ENCODE measurements at places on chromosomes 2 and 18.

DNA sequence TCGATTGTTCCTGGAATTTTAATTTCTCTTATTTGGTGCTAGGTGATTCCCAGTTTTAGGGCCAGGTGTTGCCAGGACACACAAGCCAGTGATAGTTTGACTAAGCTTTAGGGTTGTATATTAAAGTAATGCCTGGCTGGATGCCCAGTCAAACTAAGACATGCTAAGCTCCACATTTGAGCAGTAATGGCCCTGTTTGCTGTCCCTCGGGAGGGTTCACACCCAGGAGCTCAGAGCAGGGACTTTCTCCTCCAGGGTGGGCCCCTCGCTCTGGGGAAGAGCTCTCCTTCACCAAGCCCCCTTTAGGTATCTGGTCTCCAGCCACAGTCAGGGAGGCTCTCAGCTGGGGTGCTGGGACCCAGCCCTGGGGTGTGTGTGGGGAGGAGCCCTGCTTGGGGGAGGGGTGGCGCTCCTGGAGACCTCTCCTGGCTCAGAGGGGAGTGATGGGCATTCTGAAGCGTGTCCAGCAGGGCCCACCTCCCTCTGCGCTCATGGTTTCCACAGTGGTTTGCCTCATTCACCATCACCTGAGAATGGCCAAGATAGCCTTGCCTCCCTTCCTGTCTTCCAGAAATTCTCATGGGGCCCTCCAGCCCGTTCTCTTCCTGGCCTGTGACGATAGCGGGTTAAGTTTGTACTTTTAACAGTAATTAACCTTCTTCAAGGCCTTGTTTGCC is 31.7 kb downstream of the INPP4A start:
- no peak for DNase-seq

- peak; percentile 83 for DNase-seq
Measured at GRCh38 chr2:85601771-85602475, 575 bp downstream of the TMEM150A start.

GRCh38 chr2:54065411-54065810 is 50.0 kb upstream of the ACYP2 start:
- DNase-seq = no peak

- DNase-seq = no peak
Measured at GRCh38 chr18:73240899-73241298, 373.1 kb upstream of the NETO1 start.

GRCh38 chr18:63166142-63166541 is 153.4 kb downstream of the BCL2 start:
- no peak for DNase-seq

DNA sequence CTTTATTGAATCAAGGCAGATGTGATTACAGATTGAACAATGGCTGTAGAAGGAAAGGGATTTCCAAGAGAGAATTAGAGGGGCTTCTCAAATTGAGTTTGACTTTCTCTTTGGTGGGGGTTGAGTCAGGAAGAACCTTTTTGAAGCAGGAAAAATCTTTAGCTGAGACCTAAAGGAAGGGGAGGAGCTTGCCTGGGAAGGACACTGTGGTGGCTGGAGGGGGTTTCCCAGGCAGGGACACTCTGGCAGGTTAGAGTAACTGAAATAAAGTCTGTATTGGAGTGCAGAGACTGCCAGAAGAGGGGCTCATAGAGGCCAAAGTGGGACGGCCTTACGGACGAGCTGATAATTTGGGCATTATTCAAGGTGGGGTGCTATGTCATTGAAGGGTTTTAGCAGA is 69.3 kb downstream of the NEDD4L start:
- no peak for DNase-seq

DNA sequence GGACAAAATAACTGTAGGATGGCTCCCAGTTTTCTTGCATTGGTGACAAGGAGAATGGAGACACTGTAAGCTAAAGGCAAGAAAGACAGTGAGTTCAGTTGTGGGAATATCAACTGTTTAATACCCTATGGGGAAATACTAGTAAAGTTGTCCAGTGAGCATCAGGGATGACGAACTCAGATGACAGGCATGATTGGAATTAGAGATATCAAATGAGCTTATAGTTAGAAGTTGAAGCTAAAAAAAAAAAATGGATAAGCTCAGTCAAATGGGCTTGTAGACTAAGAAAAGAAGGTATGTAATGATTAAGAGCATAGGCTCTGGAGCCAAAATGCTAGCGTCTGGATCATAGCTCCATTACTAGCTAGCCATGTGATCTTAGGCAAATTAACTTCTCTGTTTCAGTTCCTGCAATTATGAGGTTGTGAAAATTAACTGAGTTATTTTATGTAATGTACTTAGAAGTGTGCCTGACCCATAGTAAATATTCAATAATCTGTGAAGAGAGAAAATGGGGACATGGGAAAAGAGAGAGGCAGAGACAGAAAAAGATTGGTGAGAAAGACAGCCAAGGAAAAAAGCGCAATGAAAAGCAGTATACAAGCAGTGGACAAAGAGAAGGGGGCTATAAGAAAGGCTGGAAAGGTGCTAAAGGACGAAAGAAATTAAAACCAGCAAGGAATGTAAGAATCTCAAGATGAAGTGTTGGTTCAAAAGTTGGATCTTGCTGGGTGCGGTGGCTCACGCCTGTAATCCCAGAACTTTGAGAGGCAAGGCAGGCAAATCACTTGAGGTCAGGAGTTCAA is 95.7 kb upstream of the SLC39A10 start:
- DNase-seq = peak; percentile 82

DNA sequence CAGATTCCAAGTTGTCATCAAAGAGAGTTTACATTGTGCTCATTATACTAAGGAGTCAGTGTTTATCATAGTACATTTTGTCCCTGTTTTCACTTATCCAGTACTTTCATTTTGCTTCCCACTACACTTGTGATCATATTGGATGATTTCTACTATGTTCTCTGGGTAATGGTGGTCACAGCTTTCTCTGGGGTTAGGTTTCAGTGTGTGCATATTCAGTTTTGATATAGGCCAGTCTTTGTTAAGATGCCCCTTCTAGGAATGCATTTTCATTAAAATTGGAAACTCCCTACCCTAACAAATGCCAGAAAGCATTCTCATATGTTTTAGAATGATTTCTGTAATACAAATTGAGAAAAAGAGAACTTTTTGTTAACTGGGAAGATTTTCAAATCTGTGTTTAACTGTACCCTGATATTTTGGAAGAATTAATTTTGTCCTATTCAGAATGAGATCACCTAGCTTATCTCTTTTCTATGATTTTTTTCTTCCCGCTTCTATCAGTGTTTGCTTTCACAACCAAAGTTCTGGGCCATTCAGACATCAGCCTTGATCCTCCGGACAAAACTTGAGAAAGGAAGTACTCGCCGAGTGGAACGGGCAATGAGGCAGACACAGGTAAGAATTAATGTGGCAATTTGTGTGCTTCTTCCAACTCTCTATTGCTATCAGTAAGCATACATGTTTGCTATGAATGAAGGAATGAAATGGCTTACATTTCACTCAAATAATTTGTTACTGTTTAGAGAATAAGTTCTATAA is 74.6 kb downstream of the TTC27 start:
- no peak for DNase-seq

DNA sequence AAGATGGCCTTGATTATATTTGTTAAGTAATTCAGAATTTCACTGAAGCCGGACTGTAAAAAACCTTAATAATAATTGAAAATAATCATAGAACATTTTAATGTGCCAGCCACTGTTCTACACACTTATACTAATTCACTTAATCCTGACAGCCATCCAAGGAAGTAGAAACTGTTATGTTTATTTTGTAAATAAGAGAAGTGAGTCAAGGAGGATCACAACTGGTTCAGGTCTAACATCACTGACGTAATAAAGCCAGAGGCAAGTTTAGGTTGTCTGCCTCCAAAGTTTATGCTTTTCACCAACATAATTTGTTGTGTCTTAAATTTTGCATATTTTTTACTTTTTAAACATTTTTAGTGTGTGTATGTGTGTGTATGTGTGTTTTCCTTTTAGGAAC is 436.1 kb downstream of the LRRTM4 start:
- no peak for DNase-seq

DNA sequence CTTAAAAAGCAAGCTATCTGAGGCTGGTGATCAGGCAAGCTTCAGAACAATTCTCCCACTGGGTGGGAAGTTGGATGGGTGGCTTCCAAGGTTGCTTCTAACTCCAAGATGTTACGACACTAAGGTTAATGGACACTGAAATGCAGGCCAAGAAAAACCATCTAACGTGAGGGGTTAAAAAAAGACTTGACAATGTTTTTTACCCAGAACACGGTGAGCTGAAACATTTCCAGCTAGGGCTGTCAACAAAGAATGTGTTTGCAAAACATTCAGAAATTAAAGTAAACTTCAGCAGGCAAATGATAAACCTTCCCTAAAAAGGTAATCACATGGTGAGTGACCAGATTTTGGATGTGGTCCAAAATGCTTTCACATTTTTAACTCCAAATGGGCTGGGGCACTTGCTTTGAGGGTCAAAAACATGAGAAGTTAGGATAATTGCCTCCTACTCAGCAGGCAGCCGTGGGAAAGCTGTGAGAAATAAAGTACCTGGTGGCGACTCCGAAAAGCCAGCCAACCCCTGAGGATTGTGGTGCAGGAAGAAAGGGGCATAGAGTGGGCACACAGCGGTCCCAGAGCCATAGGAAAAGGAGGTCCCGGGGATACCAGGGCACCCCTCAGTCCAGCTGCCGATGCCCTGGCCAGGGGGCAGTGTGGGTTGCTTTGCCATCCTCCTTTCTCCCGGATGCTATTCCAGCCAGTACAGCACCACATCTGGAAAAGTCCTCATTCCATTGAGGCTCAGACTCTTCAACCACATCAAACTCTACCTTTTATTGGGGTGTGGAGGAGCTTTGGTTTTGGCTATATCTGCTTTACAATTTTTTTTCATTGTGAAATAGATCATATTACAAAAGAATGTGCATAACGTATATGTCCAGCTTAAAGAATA is 90.0 kb upstream of the ATL2 start:
- DNase-seq = no peak

DNA sequence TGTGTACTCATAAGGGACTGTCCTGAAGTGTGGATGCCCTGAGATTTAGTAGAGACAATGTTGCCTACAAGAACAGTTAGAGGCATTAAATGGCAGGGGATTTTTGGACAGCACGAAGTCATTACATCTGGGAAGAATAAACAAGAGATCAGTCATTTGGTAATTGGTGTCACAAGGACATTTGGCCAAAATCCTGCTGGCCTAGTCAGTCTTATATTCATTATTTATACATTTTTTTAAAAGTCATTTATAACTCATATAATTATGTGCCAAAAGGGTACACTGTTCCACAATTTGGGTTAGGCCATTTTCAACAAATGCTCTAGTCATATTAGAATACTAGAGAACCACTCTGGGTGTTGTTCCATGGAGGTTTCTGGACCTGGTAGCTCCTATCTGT is 104.7 kb downstream of the LRATD1 start:
- no peak for DNase-seq

- DNase-seq = peak; percentile 26
Measured at GRCh38 chr2:221104361-221104811, 467.7 kb downstream of the EPHA4 start.

- no peak for DNase-seq
Measured at GRCh38 chr2:155384555-155385123, 686.1 kb downstream of the KCNJ3 start.

DNA sequence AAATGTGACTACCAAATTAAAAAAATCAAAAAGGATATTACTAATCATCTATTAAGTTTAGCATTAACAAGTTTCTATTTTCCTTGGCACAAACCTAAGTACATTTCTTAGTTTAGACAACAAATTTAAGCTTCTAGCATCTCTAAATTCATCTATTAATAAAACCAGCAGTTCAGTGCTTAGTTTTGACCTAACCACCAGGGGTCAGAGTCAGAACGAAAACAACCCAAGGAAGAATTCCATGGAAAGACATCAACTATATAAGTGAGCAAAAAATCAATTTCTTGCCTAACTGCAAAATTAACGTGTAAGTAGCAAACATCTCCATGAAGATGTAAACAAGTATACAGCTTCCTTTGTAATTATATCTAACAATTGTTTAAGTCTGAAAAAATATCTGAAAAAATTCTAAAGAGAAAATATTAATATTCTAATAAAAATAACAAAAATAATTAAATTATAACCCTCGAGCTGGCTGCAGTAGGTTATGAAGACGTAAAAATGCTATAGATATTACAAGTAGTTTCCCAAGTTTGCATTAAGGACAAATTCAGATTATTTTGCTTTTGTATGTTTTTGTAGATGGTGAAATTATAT is 83.7 kb downstream of the CERKL start:
- peak; percentile 59 for DNase-seq

DNA sequence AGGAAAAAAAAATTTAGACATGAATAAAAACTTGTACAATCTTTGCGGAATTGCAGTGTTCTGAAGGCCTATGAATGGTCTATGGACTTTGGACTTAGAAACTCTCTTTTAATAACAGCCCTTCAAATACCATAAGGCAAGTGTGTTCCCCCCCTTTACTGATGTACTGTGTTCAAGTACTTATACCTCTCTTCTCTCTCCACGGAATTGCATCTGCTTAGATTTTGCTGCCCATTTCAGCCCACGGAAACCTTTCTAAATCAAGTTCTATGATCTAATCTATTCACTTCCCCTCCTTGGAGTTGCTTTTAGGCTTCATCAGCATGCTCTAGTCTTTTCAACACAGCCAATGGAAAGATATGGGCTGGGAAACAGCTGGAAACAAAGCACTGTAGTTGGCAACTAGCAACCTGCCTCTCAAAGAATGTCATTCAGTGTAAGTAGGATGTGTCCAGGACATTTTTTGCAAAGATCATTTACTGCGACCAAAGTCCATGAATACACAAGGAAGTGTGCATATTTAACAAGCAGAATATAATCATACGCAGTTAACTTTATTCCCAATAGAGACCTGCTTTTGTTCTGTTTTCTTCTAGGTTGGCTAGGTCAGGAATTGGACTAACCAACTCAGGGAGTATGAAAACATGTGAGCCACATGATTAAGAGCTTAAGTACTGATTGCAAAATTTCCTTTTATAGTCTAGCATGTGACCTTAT is 58.0 kb downstream of the SLC40A1 start:
- DNase-seq = peak; percentile 60

GRCh38 chr2:37742286-37742685 is 70.8 kb upstream of the CDC42EP3 start:
- DNase-seq = no peak

GRCh38 chr18:31484461-31484860 is 13.5 kb upstream of the DSG2 start:
- DNase-seq = no peak

GRCh38 chr2:233312874-233313273 is 5.3 kb downstream of the SAG start:
- no peak for DNase-seq

DNA sequence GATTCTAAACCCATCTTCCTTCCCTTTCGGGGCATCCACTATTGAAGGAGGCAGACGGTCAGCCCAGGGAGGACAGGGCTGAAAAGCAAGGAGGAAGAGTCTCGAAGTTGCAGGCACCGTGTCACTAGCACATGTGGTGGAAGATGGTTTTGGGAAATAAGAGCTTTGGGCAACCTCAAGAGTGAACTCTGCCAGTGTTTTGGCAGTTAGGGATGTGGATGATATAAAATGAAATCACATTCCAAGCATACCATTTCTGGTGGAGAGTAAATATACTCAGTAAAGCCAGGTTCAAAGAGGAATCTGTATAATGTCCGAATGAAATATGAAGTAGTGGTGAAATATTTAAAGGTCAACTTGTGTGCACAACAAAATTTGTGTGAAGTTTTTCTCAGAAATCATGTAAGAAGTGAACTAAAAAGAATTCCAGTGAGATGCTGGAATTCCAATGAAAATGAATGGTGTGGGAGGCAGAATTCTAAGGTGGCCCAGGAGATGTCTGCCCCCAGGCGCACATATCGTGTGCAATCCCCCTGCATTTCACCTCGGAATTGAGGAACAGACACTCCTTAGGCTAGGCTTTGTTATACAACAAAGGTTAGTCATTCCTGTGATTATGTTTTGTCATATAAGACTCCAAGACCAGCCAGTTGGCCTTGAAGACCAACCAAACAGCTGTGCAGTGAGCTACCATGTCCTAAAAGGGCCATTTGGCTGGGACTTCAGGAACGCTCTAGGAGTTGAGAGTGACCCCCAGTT is 147.1 kb downstream of the SH3BP4 start:
- no peak for DNase-seq
